Hypothalamus (tissue), 51 donors: ENCODE measurements at places on chromosomes 1 and 21.

- DNase-seq: no peak
Observed at GRCh38 chr21:43688906-43689305, 29.5 kb downstream of the RRP1B start.

DNA sequence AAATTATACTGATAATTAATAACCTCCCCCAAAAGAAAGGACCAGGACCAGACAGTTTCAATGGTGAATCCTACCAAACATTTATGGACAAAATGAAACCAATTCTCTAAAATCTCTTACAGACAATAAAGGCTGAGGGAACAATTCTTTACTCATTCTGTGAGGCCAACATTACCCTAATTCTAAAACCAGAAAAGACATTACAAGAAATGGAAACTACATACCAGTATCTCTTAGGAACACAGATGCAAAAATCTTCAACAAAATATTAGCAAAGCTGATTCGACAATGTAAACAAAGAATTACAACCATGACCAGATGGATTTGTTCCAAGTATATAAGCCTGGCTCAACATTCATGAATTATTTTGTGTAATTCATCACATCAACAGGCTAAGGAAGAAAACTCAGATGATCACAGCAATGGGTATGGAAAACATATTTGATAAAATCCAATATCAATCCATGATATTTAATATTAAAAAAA is 8.6 kb downstream of the TMED5 start:
- DNase-seq: no peak

DNA sequence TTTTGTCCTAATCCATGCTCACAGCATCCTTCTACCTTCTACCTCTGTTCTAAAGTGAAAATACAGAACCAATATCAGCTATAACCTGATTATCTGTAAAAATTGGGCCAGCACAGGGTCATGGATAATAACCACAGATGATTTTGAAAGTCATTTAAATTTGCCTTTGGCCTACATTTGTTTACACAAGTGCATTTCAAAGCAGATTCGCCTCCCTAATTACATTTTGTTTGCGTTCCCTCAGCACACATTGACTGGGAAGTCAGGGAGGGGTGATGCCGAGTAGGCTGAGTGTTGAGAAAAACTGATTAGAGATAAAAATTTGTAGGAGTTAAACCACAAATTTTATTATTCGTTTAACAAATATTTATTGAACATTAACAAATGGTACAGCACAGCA is 19.2 kb upstream of the RGS8 start:
- DNase-seq: no peak

DNA sequence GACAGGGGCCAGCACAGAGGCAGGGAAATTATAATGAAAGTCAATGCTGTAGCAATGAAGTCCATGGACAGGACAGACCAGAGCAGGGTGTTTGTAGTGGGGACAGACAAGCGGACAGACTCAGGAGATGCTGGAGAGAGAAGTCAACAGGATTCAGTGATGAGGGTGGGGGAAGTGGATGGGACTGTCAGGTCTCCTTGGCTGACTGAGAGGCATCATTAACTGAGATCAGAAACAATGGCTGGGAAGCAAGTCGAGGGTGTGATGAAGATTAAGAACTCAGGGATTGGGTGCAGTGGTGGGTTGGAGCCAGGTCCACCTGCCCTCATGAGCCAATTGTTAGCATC is 25.5 kb downstream of the CD58 start:
- no peak for DNase-seq

- DNase-seq: no peak
Observed at GRCh38 chr1:228812961-228813360, 77.7 kb downstream of the RHOU start.

DNA sequence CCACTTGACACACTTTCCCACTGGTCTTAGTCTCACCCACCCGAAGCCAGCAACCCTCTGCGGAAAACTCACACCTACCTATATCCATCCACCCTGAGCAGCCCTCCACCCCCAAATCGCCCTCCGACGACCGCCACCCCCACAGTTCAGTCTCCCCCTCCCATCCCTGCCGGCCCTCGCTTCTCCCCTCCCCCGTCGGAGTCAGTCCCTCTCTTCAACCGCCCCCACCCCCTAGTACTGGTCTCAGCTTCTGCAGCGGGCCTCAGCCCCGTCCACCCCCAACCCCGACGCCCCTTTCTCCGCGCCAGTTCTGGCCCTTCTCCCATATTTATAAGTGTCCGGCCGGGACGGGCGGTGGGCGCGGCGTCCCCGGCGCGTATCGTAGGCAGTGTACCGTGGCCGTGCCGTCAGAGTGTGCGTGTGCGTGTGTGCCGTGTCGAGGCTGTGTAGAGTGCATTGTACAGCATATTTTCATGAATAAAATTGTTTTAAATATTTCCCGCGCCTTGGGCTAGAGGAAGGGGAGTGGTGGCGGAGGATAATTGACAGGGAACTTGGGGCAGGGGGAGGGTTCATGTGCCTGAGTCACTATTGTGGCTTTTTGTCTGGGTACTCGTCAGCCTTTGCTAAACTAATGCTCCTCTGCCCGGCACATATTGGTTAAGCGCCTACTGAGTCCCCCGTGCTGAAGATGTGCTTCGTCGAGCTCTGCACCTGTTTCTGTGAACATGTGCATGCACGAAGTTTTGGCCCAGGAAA is 22.0 kb downstream of the FOXO6 start:
- DNase-seq: no peak

DNA sequence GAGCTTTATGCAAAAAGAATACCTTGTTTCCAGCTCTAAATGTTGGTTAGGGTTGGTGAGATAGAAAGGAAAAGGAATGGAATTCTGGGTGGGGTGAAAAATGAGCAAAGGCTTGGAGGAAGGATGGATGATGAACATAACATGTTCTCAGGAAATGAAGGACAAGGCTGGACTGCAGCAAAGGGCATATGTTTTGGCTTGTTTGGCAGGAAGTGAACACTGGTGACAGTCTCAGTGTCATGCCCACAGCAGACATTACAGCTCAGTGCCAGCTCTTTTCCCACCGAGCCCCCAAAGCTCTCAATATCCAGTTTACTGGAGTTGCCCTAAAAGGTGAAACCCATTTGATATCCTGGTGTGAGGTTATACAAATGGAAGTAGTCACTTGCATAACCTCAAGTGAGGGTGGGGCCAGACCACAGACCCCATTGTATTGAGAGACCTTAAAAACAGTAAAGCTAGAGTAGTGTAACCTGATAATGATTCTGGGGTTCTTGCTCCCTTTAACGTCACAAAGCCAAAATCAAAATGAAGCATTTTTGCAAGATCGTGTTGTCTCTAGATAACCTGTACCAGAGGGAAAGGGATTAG is 270.6 kb downstream of the NFIA start:
- no peak for DNase-seq

- DNase-seq: no peak
Observed at GRCh38 chr1:66644331-66644730, 107.9 kb upstream of the DYNLT5 start.
